ENCODE measurements at places on chromosomes 2 and 18.

DNA sequence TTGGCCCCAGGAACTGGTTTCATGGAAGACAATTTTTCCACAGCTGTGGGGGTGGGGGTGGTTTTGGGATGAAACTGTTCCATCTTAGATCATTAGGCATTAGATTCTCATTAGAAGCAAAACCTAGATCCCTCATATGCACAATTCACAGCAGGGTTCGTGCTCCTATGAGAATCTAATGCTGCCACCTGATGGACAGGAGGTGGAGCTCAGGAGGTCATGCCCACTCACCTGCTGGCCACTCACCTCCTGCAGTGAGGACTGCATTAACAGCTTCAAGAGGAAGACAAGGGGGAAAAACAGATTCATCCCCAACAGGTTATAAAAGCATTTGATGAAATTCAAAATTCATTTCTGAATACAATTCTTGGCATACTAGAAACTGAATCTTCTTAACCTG lies 38.5 kb downstream of the THAP4 start:
- no peak for DNase-seq

DNA sequence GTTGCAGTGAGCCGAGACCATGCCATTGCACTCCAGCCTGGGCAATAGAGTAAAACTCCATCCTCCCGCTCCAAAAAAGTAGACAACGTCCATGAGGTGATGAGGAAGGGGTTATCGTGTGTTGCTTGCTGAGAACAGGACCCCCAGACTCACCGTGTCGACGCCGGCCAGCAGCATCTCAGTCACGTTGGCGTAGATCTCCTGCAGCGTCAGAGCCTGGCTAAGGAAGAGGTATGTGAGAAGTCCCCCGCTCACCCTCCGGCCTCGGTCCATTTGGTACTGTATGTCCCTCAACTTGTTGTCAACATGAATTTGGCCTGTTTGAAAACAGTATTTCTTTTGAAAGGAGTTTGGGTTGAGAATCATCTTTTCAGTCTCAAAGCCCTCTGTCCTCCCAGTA lies 20.9 kb downstream of the CYP27C1 start:
- no peak for DNase-seq

- DNase-seq = no peak
Measured at GRCh38 chr2:129762386-129763189, 216.9 kb upstream of the RAB6C start.

DNA sequence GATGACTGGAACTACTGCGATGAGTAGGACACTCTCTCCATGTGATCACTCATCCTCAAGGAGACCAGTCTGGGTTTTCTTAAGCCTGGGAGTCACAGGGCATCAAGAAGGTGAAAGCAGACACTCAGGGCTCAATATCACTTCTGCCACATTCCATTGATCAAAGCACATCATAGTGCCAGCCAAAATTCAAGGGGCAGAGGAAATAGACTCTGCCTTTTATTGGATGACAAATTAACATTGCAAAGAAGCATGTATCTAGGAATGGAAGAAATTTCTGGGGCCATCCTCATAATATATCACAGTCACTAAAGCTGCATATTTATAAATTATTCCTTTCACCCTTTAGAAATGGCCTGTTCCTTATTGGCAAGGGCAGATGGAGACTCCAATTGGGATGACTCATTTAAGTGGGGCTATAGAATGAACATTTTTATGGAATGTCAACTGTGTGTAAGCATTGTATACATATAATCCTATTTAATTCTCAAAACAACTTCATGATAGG lies 114.8 kb upstream of the CDC42EP3 start:
- DNase-seq = no peak

DNA sequence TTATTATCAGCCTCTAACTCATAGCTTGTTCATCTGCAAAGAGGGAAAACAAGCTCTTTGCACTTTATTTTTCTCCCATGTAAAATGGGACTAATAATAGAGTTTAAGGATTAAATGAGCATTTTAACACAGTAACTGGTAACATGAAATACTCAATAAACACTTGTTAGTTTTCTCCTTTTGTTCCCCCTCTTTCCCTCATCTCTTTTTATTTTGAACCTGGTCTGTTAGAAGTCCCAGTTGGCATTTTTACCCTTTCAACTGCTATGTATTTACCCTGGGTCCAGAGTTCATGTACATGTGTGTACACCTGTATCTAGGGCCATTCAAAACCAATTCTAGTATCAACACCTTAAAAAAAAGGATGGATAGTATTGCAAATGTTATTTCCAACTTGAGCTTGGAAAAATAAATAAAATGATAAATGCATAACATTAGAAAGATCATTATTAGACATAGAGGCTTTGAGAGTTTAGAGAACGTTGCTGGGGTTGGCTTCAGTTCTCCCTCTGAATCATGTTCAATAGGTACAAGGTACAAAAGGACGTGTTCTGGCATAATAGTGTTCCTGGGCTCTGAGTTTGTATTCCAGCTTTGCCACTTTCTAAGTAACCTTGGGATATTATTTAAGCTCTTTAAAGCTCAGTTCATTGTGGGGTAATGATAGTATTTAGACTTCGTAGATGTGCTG lies 5.2 kb upstream of the VPS54 start:
- DNase-seq = no peak

- DNase-seq = no peak
Measured at GRCh38 chr18:14767474-14767873, 19.5 kb downstream of the ANKRD30B start.

GRCh38 chr2:20524412-20525040 lies 77.7 kb downstream of the RHOB start:
- DNase-seq = no peak

GRCh38 chr2:220076734-220077133 lies 449.3 kb downstream of the SLC4A3 start:
- DNase-seq = no peak

GRCh38 chr18:57959278-57959677 lies 84.7 kb upstream of the NEDD4L start:
- DNase-seq = no peak

GRCh38 chr2:239061824-239062570 lies 214.1 kb downstream of the TWIST2 start:
- no peak for DNase-seq

- DNase-seq = no peak
Measured at GRCh38 chr2:236113425-236113824, 54.8 kb downstream of the GBX2 start.

GRCh38 chr2:234913208-234913626 lies 38.6 kb upstream of the SH3BP4 start:
- DNase-seq = peak; percentile 71

DNA sequence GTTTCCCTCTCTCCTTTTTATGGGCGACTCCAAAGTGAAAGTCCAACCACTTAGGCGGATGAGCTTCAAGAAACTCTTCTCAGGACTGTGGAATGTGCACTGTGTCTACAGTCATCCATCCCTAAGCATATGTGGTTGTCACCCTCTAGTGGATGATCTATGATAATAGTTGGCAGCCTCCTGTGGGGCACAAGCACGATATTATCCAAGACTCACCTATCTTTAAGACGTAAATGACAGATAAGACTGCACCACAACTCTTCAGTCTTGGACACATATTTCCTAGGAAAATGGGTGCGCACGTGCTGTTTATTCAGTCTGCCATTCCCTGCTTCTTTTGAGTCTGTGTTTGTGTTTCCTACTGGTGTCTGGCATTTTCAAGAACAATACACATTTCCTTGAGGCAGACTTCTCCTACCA lies 145.5 kb upstream of the CTAGE1 start:
- no peak for DNase-seq

- no peak for DNase-seq
Measured at GRCh38 chr18:10485475-10485874, 31.0 kb downstream of the APCDD1 start.

- no peak for DNase-seq
Measured at GRCh38 chr18:27461957-27462356, 276.8 kb upstream of the CHST9 start.

DNA sequence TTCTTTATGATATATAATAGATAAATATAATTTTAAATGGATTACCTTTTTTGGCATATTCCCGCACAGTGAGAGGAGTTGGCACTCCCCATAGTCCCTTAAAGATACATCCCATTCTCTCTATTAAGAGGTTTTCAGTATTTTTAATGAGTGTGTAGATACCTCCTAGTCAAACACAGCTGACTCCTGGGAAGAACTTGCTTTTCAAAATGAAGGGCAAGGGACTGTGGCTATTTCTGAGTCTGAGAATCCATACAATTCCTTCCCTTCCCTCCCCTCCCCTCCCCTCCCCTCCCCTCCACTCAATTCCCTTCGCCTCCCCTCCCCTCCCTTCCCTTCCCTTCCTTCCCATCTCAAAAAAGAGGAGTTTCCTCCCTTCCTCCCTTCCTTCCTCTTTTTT lies 93.5 kb downstream of the PRPF40A start:
- DNase-seq = no peak

GRCh38 chr2:237573721-237574415 lies 7.5 kb downstream of the PRLH start:
- DNase-seq = no peak

GRCh38 chr2:42102024-42102590 lies 54.3 kb downstream of the PKDCC start:
- DNase-seq = no peak

GRCh38 chr2:168565512-168565911 lies 109.4 kb downstream of the CERS6 start:
- DNase-seq = no peak

DNA sequence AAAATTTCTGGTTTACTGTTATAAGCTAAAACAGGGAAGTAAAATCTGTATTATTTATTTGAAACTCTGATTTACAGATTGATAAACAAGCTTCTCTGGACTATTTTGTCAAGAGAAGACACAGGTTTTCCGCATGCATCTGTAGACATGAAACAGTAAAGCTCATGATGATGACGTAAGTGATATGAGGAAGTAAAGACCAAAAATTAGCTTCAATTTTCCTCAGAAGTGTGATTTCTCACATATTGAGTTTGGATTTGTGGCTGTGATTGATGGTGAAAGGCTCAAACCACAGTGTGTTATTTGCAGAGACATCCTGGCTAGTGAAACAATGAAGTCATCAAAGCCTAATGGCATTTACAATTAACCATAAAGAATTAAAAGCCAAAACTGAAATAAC lies 12.6 kb upstream of the LONRF2 start:
- DNase-seq = no peak

- no peak for DNase-seq
Measured at GRCh38 chr18:47669815-47670214, 260.6 kb downstream of the SMAD2 start.

DNA sequence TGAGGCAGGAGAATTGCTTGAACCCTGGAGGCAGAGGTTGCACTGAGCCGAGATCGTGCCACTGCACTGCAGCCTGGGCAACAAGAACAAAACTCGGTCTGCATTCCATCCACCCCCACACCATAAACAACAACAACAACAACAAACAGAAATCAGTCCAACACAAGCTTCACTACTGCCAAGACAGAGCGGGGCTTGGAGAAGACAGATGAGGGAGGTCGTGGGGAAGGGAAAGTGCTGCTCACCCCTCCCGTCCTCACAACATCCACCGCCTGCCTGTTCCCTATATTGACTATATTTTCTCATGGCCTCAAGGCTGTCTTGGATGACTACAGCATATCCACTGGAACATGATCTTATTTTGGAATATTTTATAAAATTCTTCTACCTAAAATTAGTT lies 137.6 kb upstream of the TTC39C start:
- no peak for DNase-seq

DNA sequence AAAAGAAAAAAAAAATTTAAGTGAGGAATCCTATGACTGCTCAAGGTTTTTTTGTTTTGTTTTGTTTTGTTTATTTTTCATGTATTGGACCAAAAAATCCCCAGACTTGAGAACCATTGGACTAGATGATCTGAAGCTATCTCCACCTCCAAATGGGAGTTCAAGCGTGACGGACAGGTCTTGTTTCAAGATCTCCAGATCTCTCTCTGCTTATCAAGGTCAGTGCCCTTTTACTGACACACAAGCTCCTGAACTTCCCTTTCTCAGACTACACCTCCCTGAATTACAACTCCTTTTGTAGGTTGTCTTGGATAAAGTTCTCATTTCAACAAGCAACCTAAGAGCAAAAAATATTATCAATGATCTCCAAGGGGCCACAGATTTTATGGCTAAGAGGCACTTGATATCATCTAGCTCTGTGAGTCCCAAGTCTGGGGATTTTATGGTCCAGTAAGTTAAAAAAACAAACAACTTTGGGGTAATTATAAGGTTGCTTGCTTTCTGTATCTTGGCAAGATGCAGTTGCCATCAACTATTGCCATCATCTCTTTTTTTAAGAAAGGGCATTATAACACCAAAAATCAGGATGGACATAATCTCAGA lies 396.0 kb upstream of the ATP5MC3 start:
- DNase-seq = peak; percentile 44

GRCh38 chr18:24187689-24188088 lies 48.8 kb downstream of the CABYR start:
- DNase-seq = no peak

- no peak for DNase-seq
Measured at GRCh38 chr2:145094370-145094769, 574.5 kb upstream of the ZEB2 start.

DNA sequence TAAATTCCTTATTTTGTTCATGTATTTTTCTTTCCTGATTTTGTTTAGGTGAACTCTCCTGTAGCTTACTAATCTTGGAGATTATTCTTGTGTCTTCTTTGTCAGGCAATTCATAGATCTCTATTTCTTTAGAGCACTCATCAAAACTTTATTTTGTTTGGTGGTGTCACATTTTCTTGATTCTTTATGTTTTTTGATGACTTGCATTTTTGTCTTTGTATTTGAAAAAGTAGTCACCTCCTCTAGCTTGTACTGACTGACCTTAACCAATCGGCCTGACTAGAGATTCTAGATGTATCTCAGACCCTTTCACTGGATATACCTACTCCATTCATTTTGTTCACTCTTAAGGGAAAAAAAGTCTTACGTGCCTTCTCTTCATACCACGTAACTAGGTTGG lies 986.3 kb upstream of the LRRTM1 start:
- DNase-seq = no peak

- no peak for DNase-seq
Measured at GRCh38 chr2:22035361-22035830, 911.6 kb downstream of the TDRD15 start.

- DNase-seq = no peak
Measured at GRCh38 chr2:237488295-237488694, 1.2 kb downstream of the MLPH start.

GRCh38 chr2:113276761-113277425 lies 1.8 kb downstream of the PAX8 start:
- no peak for DNase-seq

DNA sequence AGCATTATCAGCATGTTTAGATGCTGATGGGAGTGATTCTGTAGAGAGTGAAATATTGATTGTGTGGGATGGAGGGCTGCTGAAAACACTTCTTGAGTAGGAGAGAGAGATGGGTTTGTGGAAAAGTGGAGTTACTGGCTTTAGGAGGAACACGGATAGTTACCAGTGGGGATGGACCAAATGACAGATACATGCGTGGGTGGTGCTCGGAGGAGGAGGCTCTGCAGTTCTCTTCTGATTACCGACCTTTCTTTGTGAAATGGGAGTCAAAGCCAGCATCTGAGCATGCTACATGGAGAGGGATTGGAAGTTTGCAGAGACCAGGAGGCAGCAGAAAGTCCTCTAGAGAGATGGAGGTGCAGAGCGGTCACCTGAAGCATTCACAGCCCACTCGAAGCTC lies 26.3 kb downstream of the RNF144A start:
- DNase-seq = no peak
